ENCODE measurements at places on chromosomes 2 and 18.

- no peak for DNase-seq
Observed at GRCh38 chr2:206915121-206915520, 24.2 kb upstream of the CPO start.

GRCh38 chr18:10732990-10733389 is 207.2 kb downstream of the NAPG start:
- no peak for DNase-seq

DNA sequence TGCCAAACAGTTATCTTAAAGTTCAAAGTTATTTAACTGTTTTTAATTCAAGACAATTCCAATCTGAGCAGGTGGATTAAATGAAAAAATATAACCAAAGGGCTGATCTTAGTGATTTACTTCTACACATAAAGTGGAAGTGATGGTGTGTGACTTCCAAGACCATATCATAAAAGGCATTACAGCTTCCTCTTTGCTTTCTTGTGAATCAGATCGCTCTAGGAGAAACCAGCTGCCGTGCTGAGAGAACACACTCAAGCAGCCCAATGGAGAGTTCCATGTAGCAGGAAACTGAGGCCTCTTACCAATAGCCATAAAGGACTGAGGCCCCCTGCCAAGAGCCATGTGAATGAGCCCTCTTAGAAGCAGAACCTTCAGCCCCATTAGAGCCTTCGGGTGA is 197.4 kb downstream of the NBAS start:
- no peak for DNase-seq

- DNase-seq, result no peak
Observed at GRCh38 chr18:13139885-13140450, 78.6 kb upstream of the LDLRAD4 start.

GRCh38 chr18:62612289-62612645 is 89.4 kb downstream of the ZCCHC2 start:
- no peak for DNase-seq

DNA sequence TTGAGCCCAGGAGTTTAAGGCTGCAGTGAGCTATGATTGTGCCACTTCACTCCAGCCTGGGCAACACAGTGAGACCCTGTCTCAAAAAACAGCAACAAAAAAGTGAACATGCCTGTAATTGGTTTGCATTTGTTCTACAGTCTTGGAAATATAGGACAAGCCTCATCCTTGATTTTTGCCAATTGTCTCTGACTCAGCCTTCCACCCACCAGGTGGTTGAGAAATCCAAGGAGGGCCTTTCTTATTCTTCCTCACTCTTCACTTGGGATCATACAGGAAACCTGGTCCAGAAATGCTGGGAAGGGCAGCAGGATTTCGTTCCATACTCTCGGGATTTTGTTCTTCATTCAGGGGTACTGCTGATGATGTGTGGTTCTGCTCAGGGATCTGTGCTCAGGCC is 94.6 kb downstream of the CDC42EP3 start:
- no peak for DNase-seq

GRCh38 chr2:178787934-178788333 is 19.3 kb downstream of the TTN start:
- DNase-seq, result no peak

DNA sequence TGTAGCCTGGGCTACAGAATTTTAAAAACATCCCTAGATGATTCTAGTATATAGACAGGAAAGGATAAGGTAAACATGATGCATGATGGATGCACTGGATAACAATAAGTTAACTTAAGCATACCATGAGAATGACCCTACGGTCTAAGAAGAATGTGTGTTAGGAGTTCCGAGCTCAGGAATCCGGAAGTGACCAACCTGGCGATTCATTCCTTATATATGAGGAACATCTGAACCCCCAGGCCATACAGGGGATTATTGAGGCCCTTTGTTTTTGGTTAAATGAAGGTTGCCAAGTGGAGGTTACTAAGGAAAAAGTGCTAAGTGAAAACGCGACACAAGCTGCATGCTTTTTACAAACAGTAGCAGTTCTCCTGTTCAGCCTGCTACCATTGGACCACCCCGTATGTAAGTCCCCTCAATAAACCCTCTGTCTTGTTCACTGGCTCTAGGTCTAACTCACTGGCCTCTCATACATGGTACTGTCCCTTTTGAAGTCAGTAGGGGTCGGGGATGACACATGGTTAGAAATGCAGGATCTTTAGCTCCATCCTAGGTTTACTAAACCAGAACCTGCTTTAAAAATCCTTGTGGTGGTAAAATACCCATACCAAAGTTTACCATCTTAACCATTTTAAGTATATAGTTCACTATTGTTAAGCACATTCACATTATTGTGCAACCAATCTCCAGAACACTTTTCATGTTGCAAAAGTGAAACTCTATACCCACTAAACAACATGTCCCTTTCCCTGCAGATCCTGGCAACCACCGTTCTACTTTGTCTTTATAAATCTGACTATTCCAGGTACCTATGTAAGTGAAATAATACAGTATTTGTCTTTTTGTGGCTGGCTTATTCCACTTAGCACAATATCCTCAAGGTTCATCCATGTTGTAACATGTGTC is 111.0 kb upstream of the MAP4K3 start:
- DNase-seq, result no peak

DNA sequence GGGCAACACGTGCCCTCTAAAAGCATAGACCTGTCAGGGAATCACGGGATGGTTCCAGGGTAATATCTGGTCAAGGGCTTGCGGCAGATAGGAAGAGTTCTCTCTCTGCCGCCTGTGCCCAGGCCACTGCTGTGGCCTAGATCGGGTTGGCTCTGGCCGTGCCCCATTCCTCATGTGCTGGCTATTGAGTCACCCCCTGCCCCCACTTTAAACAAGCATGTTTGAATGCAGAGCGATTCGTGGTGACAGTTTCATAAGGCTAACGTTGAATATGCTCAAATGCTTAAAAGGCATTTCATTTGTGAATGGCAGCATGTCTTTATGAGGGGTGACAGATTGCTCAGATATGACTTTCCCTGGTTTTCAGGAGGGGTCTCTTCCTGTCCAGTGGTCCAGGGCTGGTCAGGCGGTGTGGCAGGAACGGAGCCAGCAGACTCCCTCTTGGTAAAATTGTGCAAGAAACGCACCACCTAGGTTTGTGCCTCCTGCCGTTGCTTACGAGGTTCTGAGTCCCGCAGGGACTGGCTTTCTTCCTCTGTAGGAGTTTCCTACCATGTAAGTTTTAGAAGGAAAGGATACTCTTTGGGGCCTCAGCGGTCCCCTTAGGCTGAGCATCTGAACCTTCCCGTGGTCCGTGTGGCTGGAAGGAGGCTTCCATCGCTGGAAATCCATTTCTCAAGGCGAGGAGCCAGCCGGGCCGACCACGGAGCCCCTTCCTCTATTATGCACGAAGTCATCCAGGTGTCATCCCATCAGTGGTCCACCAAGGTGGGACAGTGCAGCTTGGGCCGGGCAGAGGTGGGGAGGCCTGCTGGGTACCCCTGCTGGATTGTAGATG is 50.2 kb downstream of the AGAP1 start:
- DNase-seq, result no peak

Measured in right lung (tissue), 10 donors.